ENCODE measurements at places on chromosomes 1 and 21.

- DNase-seq = no peak
Measured at GRCh38 chr1:6125366-6125765, 54.8 kb downstream of the CHD5 start.

DNA sequence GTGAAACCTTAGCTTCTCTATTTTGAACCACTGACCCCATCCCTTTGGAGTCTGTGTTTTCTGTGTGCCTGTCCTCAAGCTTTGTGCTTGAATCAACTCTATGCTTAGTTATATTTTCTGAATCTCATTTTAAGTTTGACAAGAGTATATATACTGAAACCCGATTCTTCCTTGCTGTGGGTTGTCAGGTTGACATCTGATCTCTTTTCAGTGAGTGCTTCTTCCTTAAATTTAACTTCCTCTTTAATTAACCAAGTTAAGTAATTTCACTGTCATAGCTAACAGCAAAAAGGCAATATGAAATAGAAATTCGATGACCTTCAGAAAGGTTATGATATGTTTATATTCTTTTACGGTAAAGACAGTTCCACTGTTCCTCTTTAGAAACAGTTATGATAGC, 69.4 kb downstream of the C1orf21 start:
- no peak for DNase-seq

DNA sequence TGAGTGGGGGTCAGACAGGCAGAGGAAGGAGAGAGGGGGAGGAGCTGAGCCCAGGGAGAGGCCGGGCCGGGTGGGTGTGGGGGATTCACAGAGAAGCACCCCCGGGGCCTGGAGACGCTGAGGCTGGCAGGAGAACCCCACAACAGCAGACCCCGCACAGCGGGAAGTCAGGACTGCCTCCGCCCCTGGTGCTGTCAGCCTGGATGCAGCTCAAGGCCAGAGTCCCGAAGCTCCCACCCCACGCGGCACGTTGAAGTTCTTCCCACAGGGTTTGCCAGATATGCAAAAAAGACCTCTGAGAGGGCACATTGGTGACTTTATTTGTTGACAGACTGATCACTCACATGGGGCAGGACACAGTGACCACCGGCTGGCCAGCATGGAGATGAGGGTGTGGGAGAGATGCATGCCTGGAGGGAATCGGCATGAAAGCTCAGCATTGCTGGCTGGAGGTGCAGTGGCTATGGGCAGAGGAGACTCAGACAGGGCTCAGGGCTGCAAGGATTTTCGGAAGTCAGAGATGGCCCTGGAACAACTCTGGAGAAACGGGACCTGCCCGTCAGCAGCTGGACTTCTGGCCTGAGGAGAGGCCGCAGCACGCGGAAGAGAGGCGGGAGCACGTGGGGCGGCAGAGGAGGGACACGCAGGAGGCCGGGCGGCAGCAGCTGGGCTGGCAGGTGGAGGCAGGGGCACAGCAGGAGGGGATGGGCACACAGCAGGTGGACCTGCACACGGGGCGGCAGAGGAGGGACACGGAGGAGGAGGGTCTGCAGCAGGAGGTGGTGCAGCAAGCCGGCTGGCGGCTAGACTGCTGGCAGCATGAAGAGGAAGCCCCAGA, 885 bp downstream of the KRTAP10-3 start:
- DNase-seq = no peak

GRCh38 chr1:54417123-54417522, 10.9 kb upstream of the SSBP3 start:
- DNase-seq = no peak

Data from NK-92 treated with Interleukin-12 subunit alpha and Interleukin-12 subunit beta, amount 100 ng/mL, for 24 hours (cell line).